ENCODE measurements at places on chromosomes 2 and 18.
A peak's percentile ranks its signal among the peaks of the same experiment; 100 is the strongest.

- DNase-seq: no peak
Observed at GRCh38 chr2:219954331-219954730, 326.9 kb downstream of the SLC4A3 start.

DNA sequence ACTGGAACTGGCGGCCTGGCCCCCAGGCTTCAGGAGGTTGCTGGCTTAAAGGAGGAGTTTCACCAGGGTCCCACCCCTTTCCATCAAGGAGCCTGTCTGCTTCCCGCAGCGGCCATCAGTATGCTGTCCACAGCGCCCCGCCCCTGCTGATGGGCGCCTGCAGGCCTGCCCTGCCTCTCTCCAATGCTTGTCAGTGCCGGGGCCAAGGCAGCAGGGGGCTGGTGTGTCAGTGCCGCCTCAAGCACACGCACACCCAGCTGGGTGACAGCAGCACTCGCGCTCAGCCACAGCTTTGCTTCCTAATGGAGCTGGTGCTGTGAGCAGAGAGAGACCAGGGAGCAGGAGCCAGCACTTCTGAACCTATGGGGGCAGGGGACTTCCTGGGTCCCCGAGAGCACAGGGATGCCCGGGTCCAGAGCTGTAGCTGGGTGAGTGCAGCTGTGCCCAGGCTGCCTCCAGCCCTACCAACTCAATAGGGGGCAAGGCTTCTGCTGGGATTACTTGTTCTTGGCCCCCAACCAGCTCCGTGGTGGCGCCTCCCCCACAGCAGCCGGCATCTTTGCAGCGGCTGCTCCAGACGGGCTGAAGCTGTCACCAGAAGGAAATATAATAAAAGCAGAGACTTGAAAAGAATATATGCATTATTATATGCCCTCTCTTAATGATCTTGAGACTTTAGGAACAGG is 377.2 kb upstream of the LRATD1 start:
- no peak for DNase-seq

DNA sequence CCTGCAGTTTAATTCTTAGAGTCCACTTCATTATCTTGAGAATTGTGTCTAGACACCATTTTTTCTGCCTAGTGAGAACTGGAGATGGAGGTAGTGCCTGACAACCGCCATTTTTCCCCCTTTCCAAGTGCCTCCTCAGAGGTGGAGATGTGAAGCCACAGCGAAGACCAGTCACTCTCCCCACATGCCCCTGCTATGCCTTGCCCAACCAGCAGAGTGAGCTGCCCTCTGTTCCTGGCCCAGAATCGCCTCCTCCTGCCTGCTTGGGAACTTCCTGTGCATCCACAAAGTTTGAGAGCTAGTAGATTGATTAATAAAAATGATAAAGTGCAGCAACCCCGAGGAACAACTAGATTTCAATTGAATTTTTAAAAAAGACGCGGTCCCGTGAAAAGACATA is 123.3 kb downstream of the CLIP4 start:
- DNase-seq: peak; percentile 18

GRCh38 chr2:43202289-43202688 is 24.1 kb downstream of the ZFP36L2 start:
- no peak for DNase-seq

GRCh38 chr2:109676346-109676902 is 62.3 kb downstream of the SOWAHC start:
- DNase-seq: peak; percentile 38

DNA sequence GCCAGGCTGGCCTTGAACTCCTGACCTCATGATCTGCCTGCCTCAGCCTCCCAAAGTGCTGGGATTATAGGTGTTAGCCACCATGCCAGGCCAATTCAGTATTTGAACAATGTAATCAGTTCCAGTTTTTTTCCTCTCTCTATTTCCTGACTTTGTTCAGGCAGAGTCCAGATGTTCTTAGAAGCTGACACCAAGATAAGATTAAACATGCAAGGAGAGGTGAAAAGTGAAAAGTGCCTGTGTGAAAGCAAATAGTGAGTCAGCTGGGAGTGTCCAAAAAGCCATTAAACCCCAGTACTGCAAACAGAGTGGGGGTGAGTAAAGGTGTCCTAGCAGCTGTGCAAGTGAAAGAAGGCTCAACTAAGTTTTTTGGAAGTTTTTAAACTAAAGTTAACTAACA is 231.5 kb downstream of the PTH2R start:
- no peak for DNase-seq

- peak; percentile 26 for DNase-seq
Observed at GRCh38 chr2:85327160-85327821, 498 bp downstream of the TGOLN2 start.

DNA sequence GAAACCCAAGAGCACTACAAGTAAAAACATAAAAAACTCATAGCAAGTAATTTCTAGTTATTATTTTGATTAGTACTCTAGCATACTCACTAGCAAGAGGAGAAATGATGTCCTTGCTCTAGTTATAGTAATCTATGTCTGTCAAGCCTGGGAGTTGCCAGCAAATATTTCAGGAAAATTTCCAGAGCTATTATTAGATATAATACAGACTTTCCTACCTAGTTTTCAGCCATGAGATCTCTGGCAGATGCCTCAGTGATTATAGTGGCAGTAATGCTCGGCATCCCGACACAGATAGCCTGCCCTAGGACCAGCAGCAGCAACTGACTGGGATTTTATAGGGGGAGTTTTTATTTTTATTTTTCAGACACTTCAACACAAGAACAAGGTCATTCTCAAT is 224.4 kb downstream of the ZNF385B start:
- DNase-seq: no peak

- DNase-seq: no peak
Observed at GRCh38 chr2:224190936-224191270, 151.8 kb upstream of the SERPINE2 start.

DNA sequence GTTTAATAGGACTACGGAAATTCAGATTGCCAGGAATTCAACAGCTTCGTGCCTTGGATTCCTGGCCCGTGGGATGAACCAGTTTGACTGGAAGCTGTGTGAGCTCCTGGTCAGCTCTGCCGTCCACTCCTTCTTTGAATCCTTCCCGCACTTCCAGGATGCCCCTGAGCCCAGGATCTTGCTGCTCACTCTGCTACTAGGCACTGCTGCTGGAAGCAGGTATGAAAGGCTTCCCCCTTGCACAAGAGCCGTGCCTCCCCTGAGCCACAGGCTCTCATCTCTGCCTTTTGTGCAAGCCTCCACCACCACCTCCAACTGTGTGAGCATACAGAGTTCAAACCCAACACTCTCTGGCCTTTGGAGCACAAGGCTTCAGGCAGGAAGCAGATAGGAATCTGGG is 34.9 kb downstream of the EN1 start:
- DNase-seq: no peak

DNA sequence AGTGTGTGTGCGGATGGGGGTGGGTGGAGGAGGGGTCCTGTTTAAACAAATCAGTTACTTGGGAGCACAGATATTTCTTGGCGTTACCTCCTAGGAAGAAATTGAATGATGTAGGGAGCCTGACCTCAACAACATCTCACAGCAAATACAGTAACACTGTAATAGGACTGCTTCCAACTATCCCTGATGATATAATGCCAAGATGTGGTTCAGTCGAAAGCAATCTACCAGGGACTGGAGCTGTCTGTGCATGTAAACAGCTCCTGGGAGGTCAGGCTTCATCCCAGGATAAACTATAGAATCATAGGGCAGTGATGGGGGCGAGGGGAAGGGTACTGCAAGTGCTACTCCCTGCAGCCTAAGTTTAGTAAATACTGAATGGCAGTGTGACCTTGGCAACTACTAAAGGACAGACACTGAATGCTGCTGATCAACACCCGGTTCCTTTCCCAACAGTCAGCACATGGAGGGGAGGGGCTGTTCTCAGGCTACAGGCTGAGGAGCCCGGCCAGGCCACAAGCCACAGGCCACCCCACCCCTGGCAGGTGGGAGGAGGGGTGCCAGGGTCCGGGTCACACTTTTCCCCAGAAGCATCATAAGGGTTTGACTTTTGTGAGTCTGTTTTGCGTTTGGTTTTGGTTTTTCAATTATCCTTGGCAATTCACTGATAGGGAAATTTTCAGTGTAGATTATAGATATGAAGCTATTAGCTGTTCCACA is 85.3 kb upstream of the ZNF397 start:
- DNase-seq: no peak

GRCh38 chr2:53217250-53217649 is 550.4 kb upstream of the CHAC2 start:
- DNase-seq: no peak

DNA sequence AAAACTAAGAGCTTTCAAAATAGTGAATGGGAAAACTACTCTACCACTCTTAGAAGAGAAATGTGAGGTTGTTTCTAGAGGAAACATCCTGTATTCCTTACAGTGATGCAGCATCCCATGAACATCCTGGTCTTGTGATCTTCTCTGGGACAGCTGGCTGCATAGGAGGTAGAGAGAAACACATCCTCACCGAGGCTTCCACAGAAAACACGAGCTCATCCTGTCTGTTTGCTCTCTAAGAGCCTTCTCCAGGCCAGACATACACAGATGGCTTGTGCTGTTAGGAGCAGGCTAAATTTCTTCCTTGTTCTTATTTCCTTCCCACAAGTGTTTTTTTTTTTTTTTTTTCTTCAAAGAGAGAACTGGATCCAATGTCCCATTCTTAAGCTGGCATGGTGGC is 14.7 kb upstream of the FZD7 start:
- DNase-seq: no peak

- no peak for DNase-seq
Observed at GRCh38 chr2:62589691-62590356, 83.8 kb upstream of the TMEM17 start.

GRCh38 chr2:106921451-106921850 is 35.5 kb upstream of the ST6GAL2 start:
- DNase-seq: no peak

DNA sequence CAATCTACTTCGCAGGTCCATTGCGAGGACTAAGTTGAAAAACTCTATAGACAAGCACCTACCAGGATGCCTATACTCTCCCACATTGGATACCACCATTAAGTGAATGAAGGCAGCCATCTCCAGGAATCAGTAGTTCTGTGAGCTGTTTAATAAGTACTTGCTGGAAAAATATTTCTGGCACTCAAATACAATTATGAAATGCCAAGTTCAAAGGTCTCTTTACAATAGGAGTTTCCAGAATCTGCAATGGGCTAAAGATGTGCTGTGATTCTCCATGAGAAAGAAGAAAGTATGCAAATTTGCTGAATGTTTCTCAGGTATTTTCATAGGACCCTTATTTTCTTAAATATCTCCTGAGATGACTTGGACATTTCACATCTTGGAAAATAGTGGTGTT is 103.0 kb downstream of the AP1S3 start:
- DNase-seq: no peak

DNA sequence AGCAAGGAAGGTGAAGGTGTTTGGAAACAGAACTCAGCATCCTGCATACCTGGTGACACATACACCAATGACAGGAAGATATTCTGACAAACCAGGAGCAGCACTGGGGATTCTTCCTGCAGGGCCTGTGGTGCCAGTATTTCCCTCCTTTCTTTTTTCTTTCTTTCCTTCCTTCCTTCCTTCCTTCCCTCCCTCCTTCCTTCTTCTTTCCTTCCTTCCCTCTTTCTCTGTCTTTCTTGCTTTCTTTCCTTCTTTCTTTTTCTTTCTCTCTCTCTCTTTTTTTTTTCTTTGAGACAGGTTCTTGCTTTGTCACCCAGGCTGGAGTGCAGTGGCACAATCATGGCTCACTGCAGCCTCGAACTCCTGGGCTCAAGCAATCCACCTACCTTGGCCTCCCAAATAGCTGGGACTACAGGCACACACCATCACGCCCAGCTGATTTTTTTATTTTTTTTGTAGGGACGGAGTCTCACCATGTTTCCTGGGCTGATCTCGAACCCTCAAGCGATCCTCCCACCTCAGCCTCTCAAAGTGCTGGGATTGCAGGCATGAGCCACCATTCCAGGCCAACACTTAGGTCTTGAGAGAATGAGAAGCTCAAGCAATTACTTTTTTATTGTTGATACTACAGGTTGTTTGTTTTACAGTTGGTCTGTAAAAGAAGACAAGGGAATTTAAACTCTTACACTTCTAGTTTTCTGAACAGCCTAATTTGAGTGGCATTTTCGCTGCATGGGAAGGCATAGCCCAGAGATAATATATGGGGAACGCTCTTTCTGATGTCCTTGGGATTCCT is 54.7 kb upstream of the GATA6 start:
- DNase-seq: no peak

GRCh38 chr2:60469536-60470317 is 83.7 kb downstream of the BCL11A start:
- no peak for DNase-seq

- no peak for DNase-seq
Observed at GRCh38 chr2:64276417-64277095, 132.3 kb upstream of the PELI1 start.

DNA sequence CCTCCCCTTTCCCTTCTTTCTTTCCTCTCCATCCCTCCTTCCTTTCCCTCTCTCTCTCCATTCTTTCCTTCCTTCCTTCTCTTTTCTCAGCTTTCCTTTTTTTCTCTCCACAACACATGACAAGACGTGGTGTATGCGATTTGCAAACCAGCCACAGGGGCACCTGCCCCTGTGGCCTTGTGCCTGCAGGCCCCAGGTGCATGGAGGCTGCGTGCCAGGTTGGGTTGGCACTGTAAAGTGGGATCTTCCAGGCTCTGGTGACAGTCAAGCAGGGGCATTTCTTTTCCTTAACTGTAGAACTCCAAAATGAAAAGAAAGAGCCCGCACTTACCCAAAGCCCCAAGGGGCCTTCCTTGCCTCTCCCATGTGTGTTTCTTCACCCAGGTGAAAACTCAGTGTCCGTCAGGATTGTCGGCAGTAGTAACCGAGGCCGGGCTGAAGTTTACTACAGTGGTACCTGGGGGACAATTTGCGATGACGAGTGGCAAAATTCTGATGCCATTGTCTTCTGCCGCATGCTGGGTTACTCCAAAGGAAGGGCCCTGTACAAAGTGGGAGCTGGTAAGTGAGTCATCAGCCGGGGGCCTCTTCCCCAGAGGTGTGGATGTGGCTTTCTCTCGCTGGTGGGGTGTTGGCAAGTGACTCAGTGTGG is 50.9 kb downstream of the MARCO start:
- DNase-seq: no peak

- DNase-seq: no peak
Observed at GRCh38 chr2:144230448-144231085, 289.4 kb downstream of the ZEB2 start.

DNA sequence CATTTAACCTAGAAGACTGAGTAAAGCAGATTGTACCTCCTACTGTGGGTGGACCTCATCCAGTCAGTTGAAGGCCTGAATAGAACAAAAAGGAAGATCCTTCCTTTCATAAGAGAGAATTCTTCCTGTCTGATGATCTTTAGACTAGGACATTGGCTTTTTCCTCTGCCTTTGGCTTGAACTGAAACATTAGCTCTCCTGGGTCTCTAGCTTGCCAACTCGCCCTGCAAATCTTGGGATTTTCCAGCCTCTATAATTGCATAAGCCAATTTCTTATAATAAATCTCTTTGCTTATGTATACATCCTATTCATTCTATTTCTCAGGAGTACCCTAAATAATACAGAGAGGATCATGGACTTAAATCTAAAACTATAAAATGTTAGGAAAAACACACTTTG is 6.2 kb upstream of the KDSR start:
- no peak for DNase-seq

- DNase-seq: no peak
Observed at GRCh38 chr2:190060626-190061025, 1.9 kb downstream of the MSTN start.

- no peak for DNase-seq
Observed at GRCh38 chr18:38792731-38793130, 1227.1 kb upstream of the CELF4 start.

- no peak for DNase-seq
Observed at GRCh38 chr18:26008096-26008495, 82.3 kb downstream of the SS18 start.
